Nephron progenitor cell (in vitro differentiated cells): ENCODE measurements at places on chromosomes 11 and 22.

DNA sequence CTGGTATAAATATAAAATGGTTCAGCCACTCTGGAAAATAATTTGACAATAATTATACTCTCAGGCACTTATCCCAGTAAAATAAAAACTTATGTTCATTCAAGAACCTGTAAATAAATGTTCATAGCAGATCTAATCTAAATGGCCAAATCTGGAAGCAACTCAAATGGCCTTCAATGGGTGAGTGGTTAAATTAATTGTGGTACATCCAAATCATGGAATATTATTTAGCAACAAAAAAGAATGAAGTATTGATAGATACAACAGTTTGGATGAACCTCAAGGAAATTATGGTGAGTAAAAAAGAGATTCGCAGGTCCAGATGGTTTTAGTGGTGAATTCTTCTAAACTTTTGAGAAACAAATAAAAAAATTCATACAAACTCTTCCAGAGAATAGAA is 287.0 kb upstream of the ZC3H12C start:
- DNase-seq, result no peak

GRCh38 chr11:34331329-34331728 is 26.5 kb downstream of the ABTB2 start:
- no peak for DNase-seq

- DNase-seq, result no peak
These were observed 28.5 kb upstream of the PAK1 start for GRCh38 chr11:77502346-77502905.

DNA sequence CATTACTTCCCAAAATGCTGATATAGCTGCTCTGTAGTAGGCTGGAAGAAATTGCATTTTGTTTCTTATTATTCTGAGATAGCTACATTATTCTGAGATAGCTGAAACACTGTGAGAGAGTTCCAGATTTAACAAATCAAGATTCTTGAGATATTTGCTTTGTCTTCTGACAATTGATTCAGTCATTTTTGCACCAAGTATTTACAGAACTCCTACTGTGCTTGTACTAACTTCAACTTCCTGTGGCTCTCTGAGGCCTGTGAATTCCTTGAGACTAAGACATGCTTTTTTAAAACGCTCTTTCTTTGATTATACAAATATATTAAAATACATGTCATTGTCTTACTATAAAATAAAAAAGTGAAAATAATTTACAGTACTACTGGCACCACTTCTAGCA is 52.7 kb downstream of the USP47 start:
- no peak for DNase-seq

DNA sequence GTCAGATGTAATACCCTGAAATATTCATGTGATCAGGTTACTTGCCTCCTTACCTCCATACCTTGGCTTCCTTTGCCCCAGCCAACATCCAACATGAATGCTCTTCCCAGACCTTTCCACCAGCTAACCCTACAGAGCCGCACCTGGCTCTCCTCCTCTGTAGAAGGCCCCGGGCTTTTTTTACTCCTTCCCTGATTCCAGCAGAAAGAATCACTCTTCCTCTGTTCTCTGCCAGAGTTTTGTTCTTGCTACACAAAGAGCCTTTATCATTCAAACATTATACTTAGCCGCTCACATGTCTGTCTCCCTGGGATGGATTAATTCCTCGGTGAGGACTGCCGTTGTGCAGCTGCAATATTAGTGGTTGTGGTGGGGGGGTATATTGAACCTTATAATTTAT is 116.8 kb upstream of the GRAMD1B start:
- no peak for DNase-seq

DNA sequence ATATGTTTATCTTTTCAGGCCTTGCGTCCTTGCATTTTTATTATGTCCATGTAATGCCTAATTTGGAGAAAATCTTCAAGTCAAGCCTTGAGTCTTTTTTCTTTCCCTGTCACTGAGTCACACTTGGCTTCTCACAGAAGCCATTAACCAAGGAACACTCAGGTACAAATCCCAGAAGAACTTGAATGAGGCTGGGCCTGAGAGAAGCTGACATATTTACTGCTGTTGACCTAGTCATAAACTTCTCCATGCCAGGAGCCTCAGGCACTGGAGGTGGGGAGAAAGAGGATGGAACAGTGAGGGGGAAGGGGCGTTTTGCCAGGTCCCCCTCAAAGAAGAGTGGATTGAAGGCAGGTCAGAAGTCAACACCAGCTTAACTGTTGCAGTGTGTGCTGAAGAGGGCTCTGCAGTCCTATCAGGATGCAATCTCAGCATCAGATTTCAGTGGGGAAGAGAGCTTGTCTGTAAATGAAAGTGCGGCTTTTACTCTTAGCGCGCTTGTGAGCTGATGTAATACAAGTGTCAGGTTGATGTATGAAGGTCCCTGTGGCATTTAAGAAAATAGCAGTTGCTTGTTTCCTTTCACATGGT is 526.0 kb downstream of the ETS1 start:
- peak; percentile 56 for DNase-seq

DNA sequence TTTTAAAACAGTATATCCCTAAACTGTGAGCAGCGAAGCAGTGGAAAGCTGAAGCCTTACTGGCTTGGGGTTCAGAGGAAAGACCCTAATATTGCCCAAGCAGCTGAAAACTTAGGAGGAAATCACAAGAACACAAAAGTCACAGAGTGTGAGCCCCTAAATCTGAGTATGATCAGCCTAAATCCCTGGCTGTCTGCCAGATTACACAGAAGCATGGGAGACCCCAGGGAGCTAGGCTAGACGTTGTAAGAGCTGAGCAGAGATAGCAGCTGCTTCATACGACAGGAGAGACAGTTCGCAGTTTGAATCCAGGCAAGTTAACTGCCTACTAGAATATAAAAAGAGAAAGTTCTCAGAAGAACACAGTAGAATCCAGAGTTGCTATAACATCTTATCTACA is 81.2 kb downstream of the PACS1 start:
- DNase-seq, result no peak

GRCh38 chr11:33542921-33543320 is 157.7 kb downstream of the C11orf91 start:
- peak; percentile 57 for DNase-seq

- DNase-seq, result no peak
These were observed 16.5 kb downstream of the MCAM start for GRCh38 chr11:119300198-119300964.

- DNase-seq, result no peak
These were observed 26.7 kb downstream of the OR6Q1 start for GRCh38 chr11:58057481-58057880.

DNA sequence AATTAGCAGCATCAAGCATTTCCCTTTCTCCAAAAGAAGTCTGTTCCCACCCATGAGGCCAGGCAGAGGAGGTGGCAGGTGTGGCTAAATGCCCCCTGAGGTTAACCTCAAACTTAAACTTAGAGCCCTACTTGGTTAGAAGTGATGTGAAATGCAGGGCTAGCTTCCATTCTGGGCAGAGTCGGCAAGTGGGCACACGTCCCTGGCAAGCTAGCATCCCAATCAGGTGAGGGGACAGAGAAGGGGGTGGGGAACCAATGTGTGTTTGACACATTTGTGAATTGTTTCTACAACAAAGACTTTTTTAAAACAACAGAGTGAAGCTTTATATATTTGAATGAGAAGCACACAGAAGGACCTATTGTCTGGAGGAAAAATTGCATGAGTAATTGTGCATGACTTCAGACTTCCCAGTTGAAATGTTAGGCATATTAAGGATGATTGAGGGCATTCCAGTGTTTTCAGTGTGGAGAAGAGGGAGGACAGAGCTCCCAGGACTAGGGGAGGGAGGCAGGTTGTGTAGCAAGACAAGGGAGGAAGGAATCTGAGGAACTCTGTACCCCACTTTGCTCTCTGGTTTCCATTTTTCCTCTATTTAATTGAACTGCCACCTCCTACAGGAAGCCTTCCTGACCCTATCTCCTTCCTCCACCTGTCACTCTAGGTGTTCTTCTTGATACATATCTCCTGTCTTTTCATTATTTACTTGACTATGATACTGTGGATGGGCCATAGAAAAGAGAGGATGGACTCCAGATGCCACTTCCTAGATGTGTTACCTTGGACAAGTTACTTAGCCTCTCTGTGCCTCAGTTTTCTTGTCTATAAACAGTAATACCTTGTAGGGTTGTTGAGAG is 83.3 kb upstream of the PICALM start:
- DNase-seq, result no peak

DNA sequence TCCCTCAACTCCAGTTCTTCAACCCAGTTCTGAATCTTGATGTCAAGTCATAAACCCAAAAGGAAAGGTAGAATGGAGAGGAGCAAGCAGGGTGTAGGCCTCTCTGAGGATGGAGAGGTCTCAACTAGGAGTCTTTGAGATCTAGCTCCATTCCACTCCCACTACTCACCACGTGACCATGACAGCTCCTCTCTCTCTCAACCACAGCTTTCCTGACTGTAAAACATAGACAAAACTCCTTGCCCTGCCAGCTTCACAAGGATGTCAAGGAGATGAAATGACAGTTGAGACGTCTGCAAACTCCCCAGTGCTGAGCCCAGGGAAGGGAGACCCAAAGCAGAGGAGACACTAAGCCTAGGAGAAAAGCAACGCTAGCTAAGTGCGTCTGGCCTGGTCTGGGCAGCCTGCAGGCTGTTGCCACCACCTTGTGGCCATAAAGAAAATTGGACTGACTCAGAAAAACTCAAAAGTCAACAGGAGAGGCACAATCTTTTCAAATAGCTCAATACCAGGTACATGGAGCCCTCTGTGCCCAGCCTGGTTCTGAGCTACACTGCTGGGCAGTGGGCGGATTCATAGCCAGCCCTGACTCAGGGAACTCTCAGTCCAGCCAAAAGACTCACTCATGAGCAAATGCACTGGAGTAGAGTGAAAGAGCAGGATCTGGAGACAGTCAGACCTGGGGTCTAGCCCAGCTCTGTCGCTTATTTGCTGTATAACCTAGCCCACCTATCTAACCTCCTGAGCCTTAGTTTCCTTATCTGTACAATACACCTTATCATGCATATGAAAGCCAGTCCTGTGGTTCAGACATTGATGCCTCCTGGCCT is 3.4 kb downstream of the CLPB start:
- DNase-seq, result peak; percentile 25

DNA sequence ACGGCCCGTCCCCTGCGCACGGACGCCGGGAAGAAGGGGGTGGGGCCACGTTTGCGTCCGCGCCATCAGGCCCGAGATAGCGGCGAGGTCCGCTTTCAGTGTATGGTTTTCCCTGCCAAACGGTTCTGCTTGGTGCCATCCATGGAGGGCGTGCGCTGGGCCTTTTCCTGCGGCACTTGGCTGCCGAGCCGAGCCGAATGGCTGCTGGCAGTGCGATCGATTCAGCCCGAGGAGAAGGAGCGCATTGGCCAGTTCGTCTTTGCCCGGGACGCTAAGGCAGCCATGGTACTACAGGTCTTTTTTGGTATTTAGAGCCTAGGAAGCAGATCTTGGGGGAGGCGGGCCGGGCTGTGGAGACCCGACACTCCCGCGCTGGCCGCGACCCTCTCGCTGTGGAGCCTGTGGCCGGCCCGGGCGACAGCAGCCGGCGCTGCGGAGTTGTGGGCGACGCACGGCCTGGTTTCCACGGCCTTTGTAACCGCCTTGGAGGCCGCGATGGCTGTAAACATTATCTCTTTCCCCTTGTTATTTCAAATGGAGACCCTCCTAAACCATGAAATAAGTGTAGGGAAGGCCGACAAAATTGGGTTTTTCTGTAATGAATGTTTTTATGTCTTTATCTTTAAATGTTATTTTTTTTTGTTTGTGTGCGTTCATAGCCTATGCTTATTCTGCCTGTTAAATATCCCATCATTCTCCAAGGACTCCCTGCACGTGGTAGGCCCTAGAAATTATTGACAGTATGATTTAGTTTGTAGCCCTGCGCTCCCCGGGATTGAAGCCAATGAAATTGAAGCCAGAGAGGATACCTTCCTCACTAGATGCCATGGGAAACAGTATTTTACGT is at the start of gene AASDHPPT:
Gene AASDHPPT (plus strand): TSS at position 54 of the 847 bp plus-strand sequence. CDS start 49 bp downstream, at position 103.
- peak; percentile 68 for DNase-seq

- no peak for DNase-seq
These were observed 32.6 kb downstream of the MS4A6A start for GRCh38 chr11:60150279-60150678.

- no peak for DNase-seq
These were observed 302.5 kb upstream of the ISX start for GRCh38 chr22:34763496-34763895.

- DNase-seq, result no peak
These were observed 35.1 kb downstream of the FBLN1 start for GRCh38 chr22:45537734-45538181.

GRCh38 chr11:45250035-45250718 is 36.0 kb downstream of the SYT13 start:
- no peak for DNase-seq

DNA sequence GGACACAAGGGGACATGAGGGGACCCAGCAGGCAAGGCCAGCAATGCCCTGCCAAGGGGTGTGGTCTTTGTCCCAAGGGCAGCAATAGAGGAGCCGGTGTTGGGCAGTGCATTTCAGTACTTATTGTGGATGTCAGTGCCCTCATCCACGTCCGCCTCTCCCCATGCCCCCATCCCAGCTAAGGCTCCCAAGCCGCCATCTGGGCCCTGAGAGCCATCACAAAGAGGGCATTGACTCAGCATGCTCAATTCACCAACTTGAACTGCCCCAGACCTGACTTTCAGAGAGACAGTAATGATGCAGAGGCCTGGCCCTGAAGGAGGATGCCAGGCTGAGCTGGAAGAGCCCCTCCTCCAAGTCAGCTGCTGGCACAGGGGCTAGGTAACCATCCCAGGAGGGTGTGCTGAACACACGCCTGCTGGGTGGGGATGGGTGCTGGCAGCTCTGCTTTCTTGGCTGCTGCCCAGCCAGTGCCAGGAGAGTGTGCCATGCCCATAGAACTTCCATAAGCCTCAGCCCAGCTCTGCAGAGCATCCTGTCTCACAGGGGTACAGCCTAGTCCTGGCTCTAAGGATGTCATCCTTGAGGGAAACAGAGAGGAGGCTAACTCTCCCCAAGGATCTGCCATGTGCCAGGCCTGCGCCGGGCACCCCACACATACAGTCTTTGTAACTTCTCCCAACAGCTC is 46.5 kb downstream of the PDE2A start:
- no peak for DNase-seq

DNA sequence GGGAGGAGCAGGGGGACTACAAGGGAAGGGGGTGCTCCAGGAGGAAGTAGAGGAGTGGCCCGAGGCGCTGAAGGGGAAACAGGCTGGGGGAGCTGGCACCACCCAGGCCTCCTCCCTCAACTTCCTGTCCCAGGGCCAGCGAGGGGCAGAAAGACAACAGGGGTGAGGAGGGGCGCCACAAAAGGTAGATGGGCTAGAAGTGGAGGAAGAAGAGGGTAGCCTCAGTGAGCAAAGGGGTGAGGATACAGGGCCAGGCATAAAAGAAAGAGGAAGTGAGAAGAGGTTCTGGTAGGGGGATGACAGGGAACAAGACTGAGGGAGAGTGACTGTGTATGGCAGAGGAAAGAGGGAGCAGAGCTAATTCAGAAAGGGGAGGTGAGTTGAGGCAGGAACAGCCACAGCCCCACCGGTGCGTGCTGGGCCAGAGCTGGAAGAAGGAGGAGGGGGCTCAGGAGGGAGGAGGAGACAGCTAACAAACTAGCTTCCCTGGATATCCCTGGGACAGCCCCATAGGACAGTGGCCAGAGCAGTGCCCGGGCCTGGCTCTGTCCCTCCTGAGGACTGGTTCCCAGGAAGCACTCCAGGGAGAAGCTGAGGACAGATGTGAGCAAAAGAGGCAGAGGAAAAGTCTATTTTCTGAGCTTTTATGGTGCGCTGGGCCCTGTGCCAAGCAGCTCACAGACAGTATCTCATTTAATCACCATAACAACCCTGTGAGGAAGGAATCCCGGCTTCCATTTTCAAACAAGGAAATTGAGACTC is 8.5 kb downstream of the DCHS1 start:
- DNase-seq, result no peak
